ENCODE measurements at places on chromosomes 3 and 15. TPM values are rescaled to one million over a fixed set of nuclear protein-coding genes. Genes with fewer than 3 reads are reported as not detected.

The MAP4 gene
- 74.9 TPM for total RNA-seq

The SEMA3B gene
- 36.9 TPM for total RNA-seq

The SENP7 gene
- 14.0 TPM for total RNA-seq

The PPARG gene
- 25.3 TPM for total RNA-seq

The TM6SF1 gene
- 2.0 TPM for total RNA-seq

The ENTPD3 gene
- total RNA-seq, result 0.09 TPM

The PYGO1 gene
- 6.3 TPM for total RNA-seq

The TRIM42 gene
- total RNA-seq, result not detected

The CPLX3 gene
- under 0.01 TPM for total RNA-seq

The FEZF2 gene
- total RNA-seq, result not detected

The DTWD1 gene
- total RNA-seq, result 31.9 TPM

The TMEM212 gene
- not detected for total RNA-seq

The IGF2BP2 gene
- 18.6 TPM for total RNA-seq

The MKRN2 gene
- 29.8 TPM for total RNA-seq

The C15orf62 gene
- not detected for total RNA-seq

The ERC2 gene
- not detected for total RNA-seq

The TMCO5A gene
- not detected for total RNA-seq

The IQCF5 gene
- total RNA-seq, result not detected

The DPPA2 gene
- not detected for total RNA-seq

The CCDC54 gene
- not detected for total RNA-seq

The NXPE3 gene
- 18.9 TPM for total RNA-seq

The A4GNT gene
- total RNA-seq, result not detected

The TCF12 gene
- 67.2 TPM for total RNA-seq

Data from bronchial smooth muscle cell (primary cell).